ENCODE measurements at places on chromosomes 3 and 15.

DNA sequence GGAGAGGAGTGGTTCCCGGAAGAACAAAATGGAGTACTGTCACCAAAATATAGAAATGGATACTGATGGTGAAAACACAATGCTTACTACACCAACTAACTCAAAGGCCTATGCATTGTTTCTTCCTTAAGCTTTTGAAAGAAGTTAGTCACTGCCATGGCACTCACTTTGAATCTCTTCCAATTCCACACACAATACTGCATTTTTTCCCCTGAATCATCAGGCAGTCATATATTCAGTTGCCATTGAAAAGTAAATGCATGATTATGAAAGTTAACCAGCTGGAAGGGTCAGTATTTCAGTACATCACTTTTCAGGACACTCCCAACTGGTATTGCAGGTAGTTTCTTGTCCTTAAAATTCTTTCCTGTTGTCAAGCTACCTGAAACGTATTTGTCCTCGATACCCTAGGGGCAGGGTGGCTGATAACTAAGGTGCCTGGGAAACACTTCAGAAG is 9.0 kb upstream of the LRRFIP2 start:
- no peak for DNase-seq

- DNase-seq = no peak
These were observed 35.7 kb downstream of the TRPM1 start for GRCh38 chr15:31065824-31066223.

DNA sequence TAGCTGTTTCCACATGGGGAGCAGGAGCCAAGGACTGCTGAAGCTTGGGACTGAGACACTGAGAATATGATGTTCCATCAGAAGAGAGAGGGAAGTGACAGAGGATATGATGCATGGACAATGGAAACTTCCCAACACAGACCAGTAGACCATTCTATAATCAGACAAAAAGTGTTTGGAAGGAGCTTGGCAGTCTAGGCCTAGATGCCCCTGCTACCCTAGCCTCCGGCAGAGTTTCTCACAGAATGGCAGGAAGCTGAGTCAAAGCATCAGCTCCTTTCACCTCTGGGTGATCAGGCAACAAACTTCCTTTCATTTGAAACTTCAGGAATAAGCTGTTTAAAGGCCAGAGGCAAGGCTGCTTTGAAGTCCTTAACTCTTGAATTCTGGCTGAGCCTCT is 222.0 kb downstream of the NEK10 start:
- no peak for DNase-seq

DNA sequence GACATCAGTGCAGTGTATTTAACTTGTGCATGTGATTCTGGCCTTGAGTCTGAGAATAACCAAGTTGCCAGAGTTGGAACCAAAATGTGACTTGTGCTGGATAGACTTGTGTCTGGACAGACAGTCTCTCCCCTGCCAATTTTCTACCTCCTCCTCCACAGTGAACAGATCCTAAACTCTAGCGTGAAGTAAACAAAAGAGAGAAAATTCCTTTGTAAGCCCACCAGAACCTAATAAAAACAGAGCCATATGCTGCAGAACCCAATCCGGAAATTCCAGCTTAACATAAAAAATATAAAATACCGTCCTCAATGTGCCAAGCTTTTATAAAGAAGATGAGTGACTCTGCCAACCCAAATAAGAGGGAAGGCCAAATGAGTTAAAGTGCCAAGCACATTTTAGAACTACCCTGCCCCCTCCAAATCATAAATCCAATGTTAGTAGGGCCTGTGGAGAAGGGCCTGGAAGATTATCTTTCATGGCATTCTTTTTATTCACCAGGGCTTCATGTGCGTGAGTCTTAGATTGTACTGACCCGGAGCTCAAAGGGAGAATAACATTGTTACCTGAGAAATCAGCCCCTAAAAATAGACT is 344.6 kb upstream of the PROK2 start:
- DNase-seq = no peak

GRCh38 chr3:189557824-189558223 is 73.4 kb upstream of the TP63 start:
- DNase-seq = no peak

DNA sequence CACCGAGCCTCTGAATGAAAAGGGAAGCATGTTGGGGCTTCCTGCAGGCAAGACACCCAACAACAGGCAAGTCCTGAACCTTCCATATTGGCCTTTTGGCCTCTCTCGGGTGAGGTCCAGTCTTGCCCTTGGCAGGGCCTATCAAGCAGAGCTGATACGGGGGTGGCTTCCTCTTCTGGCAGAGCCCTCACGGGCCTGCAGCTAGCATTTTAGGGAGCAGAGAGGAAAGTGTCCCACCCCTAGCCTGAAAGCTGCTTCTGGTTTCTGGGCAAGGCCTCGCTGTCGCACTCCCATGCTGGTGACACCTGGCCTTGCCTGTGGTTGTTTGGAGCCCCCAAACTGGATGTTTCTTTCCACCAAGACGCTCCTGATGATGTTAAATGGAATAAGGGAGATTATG is 31.8 kb upstream of the CTSH start:
- DNase-seq = no peak

- no peak for DNase-seq
These were observed 10.8 kb upstream of the LRRC2 start for GRCh38 chr3:46576879-46577278.

DNA sequence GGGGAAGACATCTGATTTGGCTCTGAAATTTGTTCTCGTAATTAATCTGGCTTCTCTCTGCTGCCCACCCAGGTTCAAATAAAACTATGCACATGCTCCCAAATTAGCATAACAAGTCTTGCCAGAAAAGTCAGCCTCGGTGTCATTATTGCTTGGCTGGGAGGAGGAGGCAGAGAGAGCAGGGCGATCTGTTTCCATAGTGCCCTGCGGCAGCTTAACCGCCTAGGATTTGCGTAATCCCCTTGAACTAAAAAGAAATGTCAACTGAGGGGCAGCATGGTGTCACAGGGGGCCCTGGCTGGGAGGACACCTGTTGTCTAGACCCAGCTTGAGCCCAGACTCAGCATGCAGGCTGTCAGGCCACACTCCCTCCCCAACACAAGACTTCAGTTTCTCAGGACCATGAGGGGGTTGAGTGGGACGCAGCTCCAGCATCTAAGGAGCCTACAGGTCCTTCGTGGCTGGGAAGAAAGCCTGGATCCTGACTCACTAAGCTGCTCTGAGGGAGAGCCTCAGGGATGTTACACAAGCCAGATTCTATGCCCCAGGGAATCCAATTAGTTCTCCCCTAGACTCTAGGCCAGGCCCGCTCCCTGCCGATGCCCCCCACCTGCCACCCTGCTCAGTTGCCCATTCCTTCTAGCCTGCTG is 17.3 kb downstream of the MRPS11 start:
- DNase-seq = no peak

DNA sequence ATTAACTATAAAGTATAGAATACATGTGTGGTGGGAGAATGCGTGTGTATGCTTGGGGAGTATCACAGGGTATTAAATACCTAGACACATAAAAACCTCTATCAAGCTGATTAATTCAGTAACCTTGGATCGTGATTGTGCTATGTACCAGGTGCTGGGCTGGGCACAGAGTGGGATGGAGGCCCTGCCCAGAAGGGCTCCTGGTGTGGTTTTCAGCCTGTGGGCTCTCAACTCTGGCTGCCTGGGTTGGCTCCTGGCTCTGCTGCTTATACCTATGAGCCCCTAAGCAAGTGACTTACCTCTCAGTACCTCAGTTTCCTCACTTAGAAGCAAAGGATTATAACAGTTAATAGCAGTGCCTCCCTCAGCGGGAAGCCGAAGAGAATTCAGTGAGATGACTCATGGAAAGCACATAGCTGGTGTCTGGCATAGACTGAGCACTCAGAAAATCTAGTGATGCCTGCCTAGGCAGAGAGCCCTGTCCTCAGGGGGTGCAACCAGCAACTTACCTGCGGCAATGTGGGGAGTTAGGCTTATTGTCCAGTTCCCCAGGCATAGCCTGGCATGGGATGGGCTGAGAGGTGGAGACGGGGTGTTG is 90.6 kb upstream of the MYZAP start:
- no peak for DNase-seq

- no peak for DNase-seq
These were observed 66.0 kb upstream of the BLM start for GRCh38 chr15:90650956-90651689.

GRCh38 chr3:10465161-10465560 is 40.2 kb downstream of the ATP2B2 start:
- no peak for DNase-seq

- peak; percentile 43 for DNase-seq
These were observed 718 bp downstream of the BNIP2 start for GRCh38 chr15:59688423-59688781.

DNA sequence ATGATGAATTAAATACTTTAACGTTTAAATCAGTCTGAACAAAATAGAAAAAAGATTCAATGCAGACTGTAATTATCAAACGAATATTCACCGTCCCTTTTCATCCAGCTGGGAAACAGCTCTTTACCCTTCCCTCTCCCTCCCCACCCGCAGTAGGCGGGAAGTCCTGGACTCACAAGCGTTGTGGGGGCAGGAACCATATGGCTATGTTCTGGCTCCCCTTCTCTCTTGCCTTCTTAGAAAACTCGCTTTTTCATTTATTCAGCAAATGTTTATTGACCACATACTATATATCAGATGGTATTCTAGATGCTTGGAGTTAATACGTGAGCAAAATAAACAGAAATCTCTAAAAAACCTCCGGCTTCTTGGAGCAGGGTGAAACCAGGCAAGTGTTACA is 715 bp upstream of the SCAPER start:
- DNase-seq = no peak

GRCh38 chr15:47333734-47334133 is 383.6 kb upstream of the SEMA6D start:
- no peak for DNase-seq

DNA sequence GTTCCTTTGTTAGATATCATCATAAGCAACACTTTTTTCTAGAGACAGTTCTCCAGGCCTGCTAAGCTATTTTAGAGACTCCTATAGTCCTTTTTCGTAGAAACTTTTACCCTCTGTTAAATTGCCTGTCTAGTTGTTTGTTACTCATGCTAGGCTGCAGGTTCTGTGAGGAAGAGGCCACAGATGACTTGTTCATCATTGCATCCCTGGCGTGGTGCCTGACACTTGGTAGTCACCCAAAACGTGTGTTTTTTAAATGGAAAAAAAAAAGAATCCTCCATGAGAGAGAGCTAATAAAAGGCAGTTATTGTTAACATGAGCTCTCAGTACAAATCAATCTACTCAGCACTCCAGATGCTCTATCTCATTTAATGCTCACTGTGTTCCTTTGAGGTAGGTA is 35.1 kb downstream of the CCDC54 start:
- no peak for DNase-seq

- no peak for DNase-seq
These were observed 115.4 kb downstream of the PLD1 start for GRCh38 chr3:171694888-171695287.

GRCh38 chr3:70075101-70075500 is 75.6 kb downstream of the SAMMSON start:
- DNase-seq = no peak

GRCh38 chr3:185387646-185388045 is 24.7 kb downstream of the MAP3K13 start:
- no peak for DNase-seq

GRCh38 chr3:151432616-151433372 is 28.1 kb downstream of the IGSF10 start:
- no peak for DNase-seq

GRCh38 chr15:31300208-31300661 is 26.4 kb upstream of the KLF13 start:
- no peak for DNase-seq

DNA sequence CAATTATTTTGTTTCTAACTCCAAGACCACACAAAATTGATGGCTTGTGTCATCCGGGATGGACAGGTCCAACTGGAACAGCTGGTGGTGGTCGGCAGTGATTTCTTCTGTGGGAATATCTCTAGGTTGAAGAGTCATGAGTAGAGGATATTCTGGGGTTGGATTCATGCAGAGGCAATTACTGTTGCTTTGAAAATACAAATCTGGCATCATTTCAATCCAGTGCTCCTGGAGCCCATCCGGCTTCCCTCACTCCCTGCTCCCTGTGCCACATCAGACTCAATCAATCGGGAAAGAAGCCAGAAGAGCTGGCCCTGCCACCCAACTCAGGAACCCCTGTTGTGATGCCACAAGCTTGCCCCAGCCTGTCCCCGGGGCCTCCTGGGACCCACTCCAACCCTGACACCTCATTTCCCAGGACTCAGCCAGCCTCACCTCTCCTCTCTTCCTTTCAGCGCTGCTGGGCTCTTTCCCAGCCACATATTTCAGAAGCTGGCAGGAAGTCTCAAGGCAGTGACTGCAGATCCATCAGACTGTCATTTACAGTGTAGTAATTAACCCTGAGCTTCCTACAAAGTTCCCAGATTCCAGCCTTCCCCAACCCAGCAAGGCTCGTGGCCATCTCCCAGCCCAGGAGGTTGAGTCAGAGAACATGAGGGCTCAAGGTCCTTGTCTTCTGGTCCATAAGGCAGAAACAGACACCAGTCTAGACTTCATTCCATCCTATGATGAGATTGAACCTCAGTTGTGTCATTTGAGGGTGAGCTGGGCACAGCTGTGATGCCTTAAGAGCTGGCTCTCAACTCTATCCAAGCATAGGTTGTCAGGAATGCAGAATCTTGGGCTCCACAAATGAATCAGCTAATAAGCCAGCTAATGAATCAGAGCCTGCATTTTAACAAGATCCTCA is 114.0 kb downstream of the FAM174B start:
- DNase-seq = no peak

- DNase-seq = no peak
These were observed 160.3 kb downstream of the SMAD6 start for GRCh38 chr15:66862111-66862939.

GRCh38 chr15:96181873-96182301 is 148.6 kb upstream of the NR2F2 start:
- no peak for DNase-seq

DNA sequence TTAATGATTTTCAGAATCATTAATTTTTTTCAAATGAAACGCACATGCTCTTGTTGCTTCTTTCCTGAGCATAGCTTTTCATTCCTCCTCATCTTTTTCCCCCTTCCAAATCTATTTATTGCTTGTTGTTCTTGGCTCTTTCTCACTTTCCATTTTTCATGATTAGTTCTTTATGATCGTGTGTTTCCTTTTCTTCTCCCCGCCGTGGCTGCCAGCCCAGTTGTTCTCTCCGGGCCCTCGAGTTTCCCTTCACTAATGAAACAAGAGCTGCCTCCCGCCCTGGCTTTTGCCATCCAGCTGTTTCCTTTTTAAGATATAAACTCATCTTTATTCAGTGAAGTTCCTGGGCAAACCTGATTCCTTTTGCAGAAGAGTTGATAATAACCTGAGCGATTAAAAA is 170.2 kb upstream of the NR2F2 start:
- DNase-seq = no peak

GRCh38 chr3:13277860-13278531 is 142.1 kb downstream of the NUP210 start:
- DNase-seq = no peak
